ENCODE measurements at places on chromosomes 5 and 9.

GRCh38 chr5:13934125-13934524 lies 10.4 kb downstream of the DNAH5 start:
- no peak for ATAC-seq

DNA sequence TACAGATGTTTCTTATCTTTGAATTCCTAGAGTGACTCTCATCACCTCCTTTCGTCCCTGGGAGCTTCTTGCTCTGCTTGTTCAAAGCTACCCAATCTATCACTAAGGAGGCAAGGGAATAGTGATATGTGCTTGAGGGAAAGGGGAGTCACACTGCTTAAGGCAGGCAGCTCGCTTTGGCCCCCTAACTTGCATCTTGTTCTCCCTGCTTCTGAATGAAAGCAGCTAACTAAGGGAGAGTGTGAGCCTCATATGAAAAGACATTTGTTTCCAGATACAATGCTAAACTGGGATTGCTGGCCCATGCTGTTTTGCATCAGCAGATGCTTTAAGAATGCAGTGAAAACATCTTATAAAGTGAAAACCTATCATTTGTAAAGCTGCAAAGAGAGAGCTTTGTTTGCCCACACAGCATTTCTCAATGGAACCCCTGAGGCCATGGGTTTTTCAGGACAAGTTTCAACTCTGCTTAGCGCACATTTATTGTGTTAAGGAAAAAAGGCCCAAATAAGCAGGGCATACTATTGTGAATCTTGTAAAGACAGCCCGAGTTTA lies 367.9 kb upstream of the ADAMTSL1 start:
- ATAC-seq: no peak

GRCh38 chr5:109656829-109657228 lies 32.9 kb upstream of the MAN2A1 start:
- peak; percentile 69 for ATAC-seq

DNA sequence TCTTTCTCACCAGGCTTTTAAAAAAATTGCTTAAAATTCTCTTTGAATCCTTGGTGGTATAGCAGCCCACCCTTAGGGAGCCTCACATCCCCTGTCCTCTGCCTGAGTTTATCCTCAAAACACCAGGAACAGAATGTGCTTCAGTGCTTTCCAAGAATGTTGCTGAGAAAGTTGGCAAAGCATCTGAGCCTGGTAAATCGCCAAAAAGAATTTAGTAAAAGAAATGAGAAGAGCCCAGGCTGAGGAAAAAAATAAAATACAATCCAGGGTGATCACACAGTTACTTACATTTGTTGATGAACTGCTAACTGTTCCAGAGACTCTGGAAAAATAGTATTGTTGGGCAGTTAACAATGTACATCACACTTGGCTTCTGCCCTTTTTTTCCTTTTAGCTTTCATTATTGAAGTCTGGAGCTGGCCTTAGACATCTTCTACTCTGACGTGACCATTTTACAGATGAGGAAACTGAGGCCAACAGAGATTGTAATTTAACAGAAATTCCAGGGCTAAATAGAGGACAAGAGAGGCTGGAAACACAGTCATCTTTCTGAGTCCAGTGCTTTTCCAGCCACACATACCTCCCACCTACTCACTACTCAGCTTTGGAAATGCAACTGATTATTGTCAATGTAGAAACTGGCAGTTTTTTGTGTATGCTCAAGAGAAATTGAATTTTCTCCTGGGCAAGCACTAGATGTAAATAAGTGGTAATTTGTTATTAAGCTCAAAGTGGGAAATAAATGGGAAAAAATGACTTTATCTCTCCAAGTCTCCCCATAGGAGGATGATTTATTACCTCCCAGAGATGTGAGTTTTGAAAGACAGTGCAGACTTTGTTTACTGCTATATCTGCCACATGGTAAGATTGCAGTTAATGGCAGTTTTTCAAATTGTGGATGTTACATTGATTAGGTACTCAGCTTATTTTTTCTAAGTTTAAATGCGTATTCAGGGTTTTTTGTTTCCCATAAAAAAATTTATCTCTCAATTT lies 86.7 kb upstream of the ALDH1A1 start:
- ATAC-seq: peak; percentile 74

DNA sequence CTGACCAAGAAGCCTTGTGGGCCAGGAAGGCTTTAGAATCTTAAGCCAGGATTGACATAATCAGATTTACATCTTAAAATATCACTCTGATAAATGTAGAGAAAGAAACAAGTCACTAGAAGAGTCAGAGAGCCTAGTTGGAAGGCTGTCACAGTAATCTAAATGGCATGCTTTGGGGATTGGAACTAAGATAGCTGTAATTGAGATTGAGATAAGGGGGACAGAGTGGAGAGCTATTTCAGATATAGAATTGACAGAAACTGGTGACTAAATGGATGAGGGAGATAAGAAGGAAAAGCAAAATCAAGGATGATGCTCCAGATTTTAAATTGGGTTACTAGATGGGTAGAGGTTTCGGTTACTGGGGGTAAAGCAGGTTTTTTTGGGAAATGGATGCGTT lies 100.5 kb downstream of the XRCC4 start:
- ATAC-seq: no peak

DNA sequence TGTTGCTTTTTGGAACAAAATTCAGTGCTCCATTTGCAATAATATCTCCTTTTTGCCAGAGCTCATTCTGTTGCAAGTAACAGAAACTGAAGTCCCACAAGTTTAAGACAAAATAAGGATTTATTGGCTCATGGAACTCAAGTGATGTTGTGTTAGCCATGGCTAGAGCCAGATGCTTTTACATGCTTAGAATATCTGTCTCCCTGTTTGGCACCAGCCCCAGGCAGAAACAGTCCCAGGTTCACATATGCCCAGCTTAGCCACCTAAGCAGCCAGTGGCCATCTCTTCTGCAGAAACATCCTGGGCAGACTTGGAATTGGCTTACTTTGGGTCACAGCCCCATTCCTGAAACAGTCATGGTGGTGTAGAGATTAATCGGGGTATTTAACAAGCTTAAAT lies 540.9 kb upstream of the SGCD start:
- no peak for ATAC-seq

GRCh38 chr5:160702311-160702803 lies 149.7 kb downstream of the ATP10B start:
- ATAC-seq: no peak

- ATAC-seq: no peak
These were observed 10.9 kb upstream of the NKD2 start for GRCh38 chr5:997711-998110.

Data from gastroesophageal sphincter (tissue), 4 donors.